ENCODE measurements at places on chromosomes 4 and X. TPM values are rescaled to one million over a fixed set of nuclear protein-coding genes. Genes with fewer than 3 reads are reported as not detected.

SLC39A8 gene
- total RNA-seq: 5.2 TPM

USP27X gene
- total RNA-seq: 12.5 TPM

NLGN4X gene
- 44.0 TPM for total RNA-seq

AFF1 gene
- 5.7 TPM for total RNA-seq

ASMT gene
- 0.25 TPM for total RNA-seq

CLDN22 gene
- not detected for total RNA-seq

OSTC gene
- 32.5 TPM for total RNA-seq

MGST2 gene
- total RNA-seq: 4.2 TPM
